ENCODE measurements at places on chromosomes 6 and 20.

GRCh38 chr20:46701556-46701955 is 7.9 kb upstream of the SLC2A10 start:
- no peak for DNase-seq

DNA sequence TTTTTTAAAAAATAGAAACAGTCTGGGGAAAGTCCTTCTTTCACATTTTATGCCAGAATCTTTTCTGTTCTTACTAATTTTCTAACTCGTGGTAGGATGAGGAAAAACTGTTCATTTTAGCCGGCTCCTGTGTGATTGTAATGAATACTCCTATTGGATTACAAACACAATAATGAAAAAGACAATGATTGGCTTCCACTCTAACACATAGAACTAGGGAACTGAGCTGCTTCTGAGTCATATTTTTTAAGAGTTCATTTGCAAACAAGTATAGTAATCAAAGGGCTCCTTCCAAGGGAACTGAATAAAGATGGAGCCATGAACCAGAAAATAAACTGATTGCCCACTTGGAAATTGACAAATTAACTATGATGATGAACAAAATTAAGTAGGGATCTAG is 265.3 kb upstream of the TCF21 start:
- DNase-seq = no peak

- DNase-seq = no peak
These were observed 1.5 kb upstream of the MTO1 start for GRCh38 chr6:73460056-73460455.

- no peak for DNase-seq
These were observed 33.2 kb upstream of the ADGRF5 start for GRCh38 chr6:46954837-46955451.

GRCh38 chr20:61049684-61050083 is 202.4 kb upstream of the CDH4 start:
- DNase-seq = no peak

- no peak for DNase-seq
These were observed 203.9 kb downstream of the PREX1 start for GRCh38 chr20:48623906-48624265.

DNA sequence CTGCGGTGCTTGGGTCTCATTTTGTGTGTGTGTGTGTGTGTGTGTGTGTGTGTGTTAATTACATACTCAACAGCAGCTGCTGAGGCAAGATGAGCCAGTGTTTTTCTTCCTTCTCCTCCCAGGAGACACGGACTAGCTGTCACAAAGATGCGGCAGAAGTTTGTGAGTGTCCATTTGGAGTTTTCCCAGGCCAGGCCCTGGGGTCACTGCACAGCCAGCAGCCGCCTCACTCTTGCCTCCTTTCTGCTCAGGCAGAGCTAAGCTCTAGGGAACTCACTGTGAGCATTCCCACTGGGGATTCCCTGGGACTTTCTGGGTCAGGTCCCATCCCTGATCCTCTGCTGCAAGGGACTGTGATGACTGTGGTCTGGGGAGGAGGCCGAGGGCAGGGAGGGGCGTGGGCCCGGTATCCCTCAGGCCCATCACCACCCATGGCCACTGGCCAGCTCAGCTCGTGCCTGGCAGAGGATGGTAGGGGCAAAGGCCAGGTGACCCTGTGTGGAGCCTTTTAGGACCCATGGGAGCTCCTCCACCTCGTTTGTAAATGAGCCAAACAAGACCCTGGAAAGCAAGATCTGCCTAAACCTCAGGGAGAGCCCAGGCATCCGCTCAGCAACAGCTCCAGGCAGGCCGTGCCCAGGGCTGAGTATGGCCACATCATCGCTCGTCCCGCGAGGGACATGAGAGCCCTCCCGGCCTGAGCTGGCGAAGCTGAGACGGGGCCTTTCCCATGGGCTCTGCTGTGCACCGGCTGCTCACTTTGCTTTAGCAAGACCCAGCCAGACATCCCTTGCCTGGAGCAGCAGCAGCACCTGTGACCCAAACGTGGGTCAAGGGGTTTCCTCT is 102.0 kb downstream of the PSMB1 start:
- DNase-seq = no peak

DNA sequence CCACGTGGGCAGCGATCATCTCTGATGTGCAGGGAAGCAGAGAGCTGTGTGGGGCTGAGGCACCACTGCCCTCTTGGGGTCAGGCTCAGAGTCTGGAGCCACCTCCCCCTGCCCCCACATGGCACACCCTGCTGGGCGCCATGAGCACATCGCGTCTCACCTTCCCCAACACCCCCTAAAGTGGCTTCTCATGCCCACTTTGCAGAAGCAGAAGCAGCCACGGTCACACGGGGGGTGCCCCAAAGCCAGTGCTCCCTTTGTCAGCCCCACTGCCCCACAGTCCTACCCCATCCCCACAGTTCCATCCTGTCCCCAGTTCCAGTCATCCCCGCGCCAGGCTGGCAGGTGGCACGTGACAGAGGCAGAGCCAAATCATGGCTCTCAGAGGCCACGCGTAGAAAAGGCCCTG is 19.5 kb downstream of the SDCBP2 start:
- no peak for DNase-seq

DNA sequence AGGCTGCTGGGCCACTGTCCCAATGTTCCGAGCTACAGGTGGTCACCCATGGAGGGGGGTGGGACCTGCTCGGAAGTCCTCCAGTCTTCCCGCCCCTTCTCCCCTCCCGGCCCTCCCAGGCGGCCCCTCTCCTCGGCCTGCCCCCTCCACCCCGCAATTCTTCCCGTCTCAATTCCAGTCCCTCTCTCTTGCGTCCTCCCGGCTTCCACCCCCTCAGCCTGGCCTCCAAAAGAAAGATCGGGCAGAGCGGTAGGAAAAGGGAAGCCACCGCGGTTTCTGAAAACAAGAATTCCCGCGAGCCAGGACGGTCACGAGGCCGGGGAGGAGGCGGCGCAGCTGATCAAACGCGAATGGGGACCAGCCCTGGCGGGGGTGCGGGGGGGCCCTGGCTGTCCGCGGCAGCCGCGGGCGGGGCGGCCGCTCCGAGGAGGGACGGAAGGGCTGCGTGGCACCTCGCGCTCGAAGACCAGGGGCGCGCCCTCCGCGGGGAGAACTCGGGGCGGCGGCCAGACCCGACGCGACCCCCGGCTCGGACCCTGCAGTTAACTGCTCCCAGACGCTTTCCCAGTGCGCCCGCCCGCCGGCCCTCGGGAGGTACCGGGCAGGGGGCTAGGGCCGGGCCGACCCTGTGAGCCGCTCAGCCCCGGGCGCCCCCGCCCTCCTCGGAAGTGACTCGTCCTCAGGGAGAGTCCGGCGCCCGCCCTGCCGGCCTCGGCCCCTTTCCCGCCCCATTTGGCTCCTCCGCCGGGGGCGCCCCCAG is 1.0 kb downstream of the PXDC1 start:
- peak; percentile 20 for DNase-seq

GRCh38 chr6:15622045-15622740 is 40.6 kb downstream of the DTNBP1 start:
- no peak for DNase-seq

- DNase-seq = no peak
These were observed 106.8 kb upstream of the BEND6 start for GRCh38 chr6:56848105-56848504.

DNA sequence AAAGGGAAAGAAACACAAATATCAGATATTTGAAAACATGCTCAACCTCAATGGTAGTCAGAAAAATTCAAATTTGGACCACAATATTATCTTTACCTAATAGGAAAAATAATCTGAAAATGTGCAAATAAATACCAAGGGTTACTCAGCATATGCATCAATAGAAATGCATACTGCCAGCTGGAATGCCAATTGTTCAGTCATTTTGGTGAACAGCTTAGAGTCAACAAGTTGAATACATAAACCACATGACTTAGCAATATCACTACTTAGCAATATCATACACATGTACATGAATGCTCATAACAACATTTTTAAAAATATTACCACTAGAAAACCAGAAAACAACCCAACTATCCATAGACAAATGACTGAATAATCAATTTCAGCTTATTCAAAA is 212.7 kb downstream of the PTPRK start:
- no peak for DNase-seq

GRCh38 chr20:41204304-41205265 is 67.2 kb downstream of the PLCG1 start:
- no peak for DNase-seq

- DNase-seq = no peak
These were observed 79.4 kb upstream of the FRMD1 start for GRCh38 chr6:168158213-168158979.

GRCh38 chr6:76043690-76044089 is 28.8 kb downstream of the IMPG1 start:
- no peak for DNase-seq

DNA sequence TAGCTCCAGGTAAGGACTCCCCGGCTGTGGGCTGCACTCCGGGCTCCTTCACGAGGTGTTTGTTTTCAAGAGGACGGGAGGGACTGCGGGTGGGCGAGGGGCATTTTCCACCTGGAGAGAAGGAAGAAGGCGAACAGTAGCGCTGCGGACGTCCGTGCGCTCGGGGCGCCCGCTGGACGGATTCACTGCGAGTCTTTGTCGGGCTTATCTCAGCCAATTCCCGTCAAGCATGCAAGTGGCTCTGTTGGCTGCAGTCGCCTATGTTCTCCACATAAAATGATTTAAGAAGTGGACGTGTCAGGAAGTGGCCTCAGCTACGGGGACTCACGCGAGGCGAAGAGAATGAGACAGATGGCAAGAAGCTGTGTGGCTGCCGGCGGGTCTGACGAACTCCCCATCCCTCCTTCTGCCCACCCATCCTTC is 332 bp downstream of the GRIK2 start:
- DNase-seq = no peak

- DNase-seq = no peak
These were observed 31.1 kb downstream of the POFUT1 start for GRCh38 chr20:32238483-32239425.

- no peak for DNase-seq
These were observed 381.0 kb upstream of the SASH1 start for GRCh38 chr6:147961481-147962141.

GRCh38 chr6:138129190-138129589 is 22.0 kb upstream of the PERP start:
- no peak for DNase-seq

- DNase-seq = no peak
These were observed 671 bp downstream of the TAPBP start for GRCh38 chr6:33313105-33313708.

GRCh38 chr6:4187480-4187879 is 52.1 kb upstream of the ECI2 start:
- DNase-seq = no peak

GRCh38 chr20:23200914-23201313 is 114.8 kb upstream of the CD93 start:
- peak; percentile 27 for DNase-seq

GRCh38 chr20:19709635-19710335 is 48.3 kb upstream of the RIN2 start:
- DNase-seq = no peak

DNA sequence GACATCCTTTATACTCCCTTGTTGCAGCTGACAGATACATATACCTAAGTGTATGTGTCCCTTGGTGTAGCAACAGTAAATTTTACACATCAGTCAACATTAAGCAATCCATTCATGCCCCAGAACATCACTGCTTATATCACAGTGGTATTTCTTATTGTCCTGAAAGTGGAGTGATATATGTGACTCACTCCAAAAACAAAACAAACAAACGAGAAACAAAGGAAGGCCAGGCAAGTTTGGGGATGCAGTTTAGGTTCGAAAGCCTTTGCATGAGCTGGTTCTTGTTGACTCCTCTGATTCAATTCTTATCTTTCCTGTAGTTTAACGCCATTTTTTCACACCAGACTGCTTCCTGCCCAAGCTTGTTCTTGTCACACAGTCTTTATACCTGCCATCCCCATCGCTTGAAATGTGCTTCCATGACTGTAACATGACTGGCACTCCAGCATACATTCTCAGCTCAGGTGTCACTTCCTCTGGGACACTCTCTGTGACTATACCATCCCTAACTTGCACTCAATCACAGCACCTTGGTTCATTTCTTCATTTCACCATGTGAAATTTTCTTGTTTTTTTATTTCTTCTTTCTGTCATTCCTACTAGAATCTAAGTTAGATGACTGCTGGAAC is 125.0 kb upstream of the TSHZ2 start:
- DNase-seq = no peak

Measured in RCC 7860 (cell line).